ENCODE measurements at places on chromosomes 5 and 9.

DNA sequence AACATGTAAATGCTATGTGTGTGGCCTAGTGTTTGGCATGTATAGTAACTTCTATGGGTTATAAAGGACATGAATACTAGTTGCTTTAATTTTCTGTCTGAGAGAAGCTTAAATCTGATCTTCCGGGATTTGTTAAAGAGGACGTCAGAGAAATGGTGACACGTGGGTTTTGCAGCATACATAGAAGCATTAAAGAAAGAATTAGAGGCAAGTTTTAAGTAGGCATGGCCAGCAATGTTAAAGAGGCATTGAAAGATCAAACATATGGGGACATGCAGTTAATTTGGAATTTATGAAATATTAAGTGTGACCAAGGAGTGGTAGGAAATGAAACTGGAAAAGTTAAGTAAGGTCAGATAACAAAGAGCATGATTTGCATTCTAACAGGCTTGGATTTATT, 311.4 kb upstream of the RIOK2 start:
- no peak for DNase-seq

- no peak for DNase-seq
Measured at GRCh38 chr5:11531811-11532555, 372.3 kb downstream of the CTNND2 start.

DNA sequence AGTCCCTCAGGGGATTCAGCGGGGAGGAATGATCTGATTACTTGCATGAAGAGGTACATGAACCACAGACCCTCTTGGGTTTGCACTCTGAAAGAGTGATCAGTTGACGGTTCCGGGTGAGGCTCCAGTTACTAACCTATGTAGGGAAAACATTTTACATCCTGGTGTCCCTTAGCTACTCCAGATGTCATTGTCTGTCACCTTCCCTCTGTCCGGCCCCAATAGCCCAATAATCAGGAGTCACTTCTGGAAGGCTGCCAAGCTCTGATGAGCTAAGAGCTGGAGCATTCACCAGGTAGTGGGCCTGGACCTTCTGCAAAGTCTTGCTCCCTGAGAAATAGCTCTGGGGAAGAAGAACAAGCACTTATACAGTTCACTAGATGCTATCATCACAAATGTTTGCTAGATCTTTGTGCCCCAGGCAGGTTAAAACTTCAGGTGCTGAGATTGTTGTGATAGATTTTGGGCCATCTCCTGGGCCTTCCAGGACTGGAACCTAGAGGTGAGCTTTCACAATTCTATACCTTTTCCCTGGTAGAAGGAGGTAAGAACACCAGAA, 64.5 kb downstream of the ENTREP1 start:
- no peak for DNase-seq

GRCh38 chr9:121774715-121775613, 123.5 kb downstream of the DAB2IP start:
- no peak for DNase-seq

DNA sequence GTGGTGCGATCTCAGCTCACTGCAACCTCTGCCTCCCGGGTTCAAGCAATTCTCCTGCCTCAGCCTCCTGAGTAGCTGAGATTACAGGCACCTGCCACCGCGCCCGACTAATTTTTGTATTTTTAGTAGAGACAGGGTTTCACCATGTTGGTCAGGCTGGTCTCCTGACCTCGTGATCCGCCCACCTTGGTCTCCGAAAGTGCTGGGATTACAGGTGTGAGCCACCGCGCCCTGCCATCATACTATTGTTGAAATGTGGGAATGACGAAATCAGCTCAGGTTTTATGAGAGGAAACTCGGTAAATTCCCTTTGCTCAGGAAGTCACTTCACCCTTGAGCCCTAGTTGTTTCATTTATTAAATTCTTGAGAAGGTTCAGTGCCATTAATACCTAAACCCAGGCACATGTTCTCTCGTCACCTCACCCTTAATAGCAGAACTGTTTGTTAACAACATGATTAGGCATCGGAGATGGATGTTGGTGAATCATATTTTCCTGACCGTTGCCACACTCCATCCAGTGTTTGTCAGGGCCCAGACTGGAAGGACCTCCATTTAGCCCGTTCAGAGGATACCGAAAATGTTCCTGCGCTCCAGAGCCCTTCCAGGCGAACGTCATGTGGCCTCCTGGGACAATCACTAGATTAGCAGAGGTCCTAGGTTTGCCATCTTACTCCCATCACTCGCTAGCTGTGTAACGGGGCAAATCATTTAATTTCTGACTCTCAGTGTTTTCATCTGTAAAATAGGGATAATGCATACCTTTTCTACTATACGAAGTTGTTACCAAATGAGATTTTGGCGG, 20.0 kb upstream of the CREBRF start:
- no peak for DNase-seq
